ENCODE measurements at places on chromosomes 3 and 15.

DNA sequence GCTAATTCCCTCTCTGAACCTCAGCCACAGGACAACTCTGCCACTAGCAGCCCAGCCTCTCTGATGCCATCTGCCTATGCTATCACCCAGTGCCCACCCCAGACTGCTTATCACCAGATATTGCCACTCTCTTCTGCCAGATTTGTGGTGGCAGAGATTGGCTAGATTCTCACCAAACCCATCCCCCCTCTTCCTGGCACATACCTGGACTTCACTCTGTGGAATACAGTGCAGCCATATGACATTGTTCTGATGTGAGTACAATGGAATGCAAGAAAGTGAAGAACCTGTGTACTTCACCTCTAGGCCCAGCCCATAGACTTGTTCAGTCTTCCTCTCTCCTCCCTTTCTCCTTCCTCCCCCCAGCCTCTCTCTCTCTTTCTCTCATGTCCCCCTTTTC is 46.9 kb upstream of the NTRK3 start:
- no peak for DNase-seq

GRCh38 chr15:36334059-36334458 is 245.4 kb upstream of the CDIN1 start:
- DNase-seq = no peak

DNA sequence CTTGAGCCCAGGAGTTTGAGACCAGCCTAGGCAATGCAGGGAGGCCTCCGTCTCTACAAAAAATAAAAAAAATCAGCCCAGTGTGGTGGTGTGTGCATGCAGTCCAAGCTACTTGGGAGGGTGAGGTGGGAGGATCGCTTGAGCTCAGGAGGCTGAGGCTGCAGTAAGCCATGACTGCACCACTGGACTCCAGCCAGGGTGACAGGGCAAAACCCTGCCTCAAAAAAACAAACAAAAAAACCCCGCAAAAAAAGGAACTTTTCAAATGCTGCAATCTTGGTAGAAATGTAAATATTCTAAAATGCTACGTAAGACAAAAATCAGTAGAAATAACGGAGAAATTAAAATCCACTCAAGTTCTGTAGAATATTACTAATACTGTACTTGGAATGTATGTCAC is 108.1 kb upstream of the MELTF start:
- no peak for DNase-seq

DNA sequence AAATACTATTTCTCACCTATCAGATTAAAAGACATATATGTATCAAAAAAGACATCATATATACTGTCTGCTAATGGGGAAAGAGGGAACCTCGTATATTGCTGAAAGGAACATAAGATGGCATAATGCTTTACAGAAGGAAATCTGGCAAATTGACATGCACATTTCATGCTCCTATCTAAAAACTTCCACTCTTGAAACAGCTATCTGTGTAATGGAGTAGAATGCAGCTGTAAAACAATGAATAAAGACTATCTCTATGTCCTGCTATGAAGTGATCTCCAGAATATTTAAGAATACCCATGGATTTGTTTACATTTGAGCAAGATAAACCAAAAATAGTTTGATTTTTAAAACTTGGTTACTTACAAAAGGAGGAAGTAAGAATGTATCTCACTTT is 107.4 kb downstream of the TBL1XR1 start:
- DNase-seq = no peak

- no peak for DNase-seq
These were observed 66.3 kb upstream of the CRTC3 start for GRCh38 chr15:90463381-90463780.

DNA sequence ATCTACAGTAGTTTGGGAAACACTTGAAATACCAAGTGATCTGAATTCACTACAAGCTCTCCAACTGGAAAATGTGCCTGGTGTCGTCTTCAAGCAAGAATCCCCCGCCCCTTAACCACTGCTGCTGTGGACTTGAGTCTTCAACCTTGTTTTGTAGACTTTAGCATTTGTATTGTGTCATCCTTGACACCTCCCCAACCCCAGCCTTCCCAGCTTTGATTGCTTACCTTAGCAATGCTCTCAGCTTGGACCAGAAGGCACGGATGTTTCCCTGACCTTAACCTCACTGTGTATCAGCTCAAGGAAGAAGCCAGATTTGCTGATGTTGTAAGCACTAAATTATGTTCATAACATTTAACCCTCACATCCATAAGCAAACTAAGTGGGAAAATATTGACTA is 146.4 kb downstream of the IGF1R start:
- no peak for DNase-seq

DNA sequence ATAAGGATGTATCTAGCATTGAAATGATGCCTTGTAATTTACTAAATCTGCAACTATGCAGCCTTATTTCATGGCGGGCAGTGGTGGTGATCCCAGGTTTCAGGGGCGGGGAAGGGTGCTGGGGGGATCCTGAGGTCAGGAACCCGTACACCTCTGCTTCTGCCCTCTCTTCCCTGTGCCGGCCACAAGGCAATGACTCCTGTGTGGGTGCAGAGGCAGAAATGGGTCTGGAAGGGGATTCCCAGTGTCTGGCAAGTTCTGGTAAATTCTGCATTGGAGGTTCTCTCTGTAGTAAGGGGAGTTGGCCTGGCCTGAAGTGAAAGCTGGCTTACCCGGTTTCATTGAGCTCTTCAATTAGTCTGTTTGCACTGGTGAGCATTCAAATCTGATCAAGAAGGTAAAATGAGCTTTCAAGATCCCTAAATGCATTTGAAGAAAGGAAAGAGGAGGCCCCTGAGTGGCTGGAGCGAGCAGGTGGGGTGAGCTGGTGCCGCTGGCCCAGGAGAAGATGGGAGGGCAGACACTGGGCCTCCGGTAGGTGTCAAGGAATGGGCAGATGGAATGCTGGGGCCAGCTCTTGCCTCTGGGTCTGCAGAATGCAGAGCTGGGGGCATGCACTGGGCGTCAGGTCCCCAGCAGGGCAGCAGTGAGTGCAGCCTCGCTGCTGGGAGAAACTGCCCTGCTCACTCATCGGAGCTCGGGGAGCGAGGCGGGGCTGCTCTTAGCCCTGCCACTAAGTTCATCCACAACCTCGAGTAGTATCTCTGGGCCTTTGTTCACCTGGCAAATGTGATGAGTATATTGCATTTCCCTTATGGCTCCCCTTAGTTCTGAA is 13.7 kb downstream of the NRROS start:
- DNase-seq = no peak

DNA sequence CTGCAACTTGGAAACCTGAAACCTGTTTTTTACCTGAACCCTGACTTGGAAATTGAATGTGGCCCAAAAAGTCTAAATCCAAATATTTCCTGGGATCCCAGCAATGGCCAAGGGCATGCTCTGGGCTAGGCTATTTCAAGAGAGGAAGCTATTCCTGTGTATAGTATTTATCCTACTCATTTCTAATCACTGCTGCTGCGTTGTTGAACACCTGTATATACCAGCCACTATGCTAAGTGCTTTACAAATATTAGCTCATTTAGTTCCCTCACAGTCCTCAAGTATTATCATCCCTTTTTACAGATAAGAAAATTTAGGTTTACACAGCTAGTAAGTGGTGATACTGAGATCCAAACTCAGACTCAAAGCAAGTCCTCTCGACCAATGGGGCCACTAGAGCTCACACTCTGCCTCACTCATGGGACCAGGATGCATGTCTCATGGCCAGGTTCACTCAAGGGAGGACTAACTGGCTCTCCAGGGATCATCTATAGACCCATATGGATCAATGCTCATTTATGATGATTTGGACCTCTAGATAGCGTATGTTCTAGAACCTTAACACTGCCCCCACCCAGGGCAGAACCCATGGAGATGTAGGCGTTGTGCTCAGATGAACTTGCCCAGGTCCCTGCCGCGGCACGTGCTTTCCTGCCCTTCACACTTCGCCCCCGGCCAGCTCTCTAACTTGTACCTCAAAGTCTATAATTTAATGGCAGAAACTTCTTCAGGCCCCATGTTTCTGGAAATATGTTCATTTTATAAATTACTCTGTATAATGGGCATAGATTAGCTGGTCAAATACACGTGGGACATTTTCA is 2.6 kb upstream of the CCR4 start:
- DNase-seq = no peak

GRCh38 chr3:11799791-11800190 is 46.9 kb downstream of the TAMM41 start:
- no peak for DNase-seq

Measured in left hindlimb (tissue), 1 donor.